ENCODE measurements at places on chromosomes 2 and 18.

DNA sequence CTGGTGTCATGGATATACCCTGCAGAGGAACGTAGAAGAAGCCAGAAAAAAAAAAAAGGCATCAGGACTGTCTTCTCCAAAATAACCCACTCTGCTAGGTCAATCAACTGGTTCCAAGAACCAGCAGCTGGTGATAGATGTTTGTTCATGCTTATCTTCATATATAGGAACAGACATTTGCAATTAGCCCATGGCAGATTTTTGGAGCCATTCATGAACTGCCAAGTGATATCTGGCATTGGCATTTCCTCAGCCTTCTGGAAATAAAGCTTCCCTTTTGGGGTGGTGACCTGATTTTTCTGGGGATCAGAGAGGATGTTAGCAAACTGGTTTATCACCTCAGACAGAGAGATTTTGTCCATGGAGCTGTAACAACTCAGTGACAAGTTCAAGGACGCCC lies 234.9 kb downstream of the OSR1 start:
- DNase-seq = no peak

GRCh38 chr2:42055573-42056514 lies 8.0 kb downstream of the PKDCC start:
- peak; percentile 58 for DNase-seq

DNA sequence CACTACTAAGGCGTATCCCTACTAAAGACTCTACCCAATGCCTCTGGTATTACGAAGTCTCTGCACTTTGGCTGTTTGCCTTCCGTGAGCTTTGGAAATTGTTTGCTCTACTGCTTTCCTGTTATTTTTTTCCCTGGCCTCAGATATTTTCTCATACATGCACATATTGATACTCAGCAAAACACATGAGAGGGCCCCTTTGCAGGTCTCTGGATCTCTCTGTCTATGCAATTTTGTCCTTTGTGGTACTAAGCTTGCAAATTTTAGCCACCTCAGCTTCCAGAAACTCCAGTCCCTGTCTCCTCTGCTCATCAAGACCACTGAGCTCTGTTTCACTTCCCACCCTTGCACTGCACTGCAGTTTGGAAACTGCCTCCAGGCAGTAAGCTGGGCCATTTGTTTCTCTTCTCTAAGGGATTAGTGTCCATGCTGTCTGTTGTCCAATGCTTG lies 46.6 kb downstream of the TAF1B start:
- DNase-seq = no peak

DNA sequence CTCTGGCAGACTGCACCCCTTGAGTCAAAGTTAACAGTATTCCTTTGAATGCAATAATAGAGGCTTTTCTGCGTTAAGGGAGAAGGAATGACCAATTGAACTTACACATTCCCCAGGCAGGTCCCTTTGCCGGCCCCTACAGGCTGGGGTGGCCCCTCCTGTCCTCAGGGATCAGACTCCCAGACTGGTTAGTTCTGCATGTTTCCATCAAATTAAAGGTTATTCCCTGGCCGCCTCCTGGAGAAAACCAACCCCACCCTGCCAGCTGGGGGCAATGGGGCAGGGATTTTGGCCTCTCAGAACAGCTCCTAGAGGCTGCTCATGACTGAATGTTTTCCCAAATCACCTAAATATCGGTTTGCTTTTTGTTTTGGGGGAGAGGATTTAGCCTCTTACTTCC lies 199.6 kb downstream of the MGAT5 start:
- no peak for DNase-seq

- DNase-seq = no peak
Observed at GRCh38 chr2:208297961-208298360, 31.9 kb downstream of the PIKFYVE start.

DNA sequence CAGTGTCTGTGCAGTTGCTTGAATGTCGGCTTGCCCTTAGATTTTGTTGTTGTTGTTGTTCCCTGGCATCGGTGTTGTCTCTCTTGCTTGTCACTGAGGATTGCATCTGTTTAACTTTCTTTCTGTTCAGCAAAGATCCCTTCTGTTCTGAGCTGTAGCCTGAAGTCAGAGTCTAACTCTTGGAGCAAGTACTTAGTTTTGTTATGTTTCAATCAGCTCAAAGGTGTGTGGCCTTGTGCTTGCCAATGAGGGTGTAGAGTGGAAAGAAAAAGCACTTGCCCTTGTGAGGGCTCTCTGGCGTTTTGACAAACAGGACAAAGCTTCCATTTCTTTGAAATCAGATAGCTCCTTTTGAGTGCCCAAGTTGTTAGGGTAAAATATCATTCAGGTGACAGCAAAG lies 757.1 kb upstream of the CDH7 start:
- no peak for DNase-seq

- no peak for DNase-seq
Observed at GRCh38 chr2:29189052-29189451, 73.8 kb downstream of the CLIP4 start.

GRCh38 chr2:127805491-127805890 lies 5.5 kb downstream of the WDR33 start:
- no peak for DNase-seq

GRCh38 chr2:201854221-201854801 lies 48.0 kb downstream of the CDK15 start:
- no peak for DNase-seq

DNA sequence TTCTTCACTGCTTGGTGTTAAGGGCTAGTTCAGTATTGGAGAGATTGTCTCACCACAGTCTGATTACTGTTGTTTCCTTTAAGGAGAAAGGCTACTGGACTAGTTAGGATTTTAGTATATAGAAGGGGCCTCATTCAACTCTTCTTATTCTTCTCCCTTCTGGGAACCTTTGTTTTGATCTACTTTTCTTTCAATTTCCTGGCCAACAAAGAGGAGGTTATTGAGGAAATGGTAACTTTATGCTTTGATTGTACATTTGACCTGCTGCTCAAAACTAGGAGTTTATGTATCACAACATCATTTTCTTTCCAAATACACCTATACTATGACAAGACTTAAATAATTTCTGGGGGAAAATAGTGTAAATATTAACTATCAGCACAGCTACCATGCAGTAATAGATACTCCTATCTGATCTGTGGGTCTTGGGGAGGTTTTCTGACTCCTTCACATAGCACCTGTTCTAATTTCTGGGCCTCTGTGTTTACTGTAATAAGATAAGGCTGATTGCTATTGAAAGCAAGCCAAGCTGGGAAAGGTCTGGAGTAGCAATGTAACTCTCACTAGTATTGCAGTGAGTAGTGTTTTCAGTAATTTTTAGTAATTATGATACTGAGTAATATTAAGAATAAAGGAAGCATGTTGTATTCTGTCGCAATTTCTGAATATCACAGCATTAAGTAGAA lies 395.3 kb downstream of the NUP35 start:
- no peak for DNase-seq

DNA sequence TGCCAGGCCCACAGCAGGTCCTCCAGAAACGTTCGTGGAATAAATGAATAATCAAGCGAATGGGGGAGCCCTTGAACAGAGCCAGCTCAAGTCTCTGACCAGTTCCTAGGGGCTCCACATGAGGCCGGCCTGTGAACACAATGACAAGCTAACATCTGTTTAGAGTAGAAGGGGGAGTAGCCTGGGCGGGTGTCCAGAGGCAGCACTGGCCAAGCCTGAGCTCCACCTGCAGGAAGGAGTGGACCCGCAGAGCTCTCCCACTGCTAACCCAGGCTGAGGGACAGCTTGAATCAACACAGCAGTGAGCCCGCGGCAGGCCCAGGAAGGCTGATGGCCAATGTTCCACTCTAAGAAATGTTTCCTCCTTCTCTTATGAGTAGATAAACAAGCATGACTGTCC lies 234.8 kb upstream of the RAB6C start:
- no peak for DNase-seq

GRCh38 chr2:39657287-39657937 lies 8.3 kb upstream of the TMEM178A start:
- DNase-seq = no peak

- no peak for DNase-seq
Observed at GRCh38 chr18:59661891-59662701, 35.1 kb downstream of the CCBE1 start.

- no peak for DNase-seq
Observed at GRCh38 chr18:7711495-7711894, 144.4 kb downstream of the PTPRM start.

All from uterus (tissue), 4 donors.